HuH-7.5 (cell line): ENCODE measurements at places on chromosomes 7 and 10.
A peak's percentile ranks its signal among the peaks of the same experiment; 100 is the strongest.

GRCh38 chr10:46282842-46283574 lies 3.8 kb upstream of the ANTXRL start:
- DNase-seq, result peak; percentile 36

DNA sequence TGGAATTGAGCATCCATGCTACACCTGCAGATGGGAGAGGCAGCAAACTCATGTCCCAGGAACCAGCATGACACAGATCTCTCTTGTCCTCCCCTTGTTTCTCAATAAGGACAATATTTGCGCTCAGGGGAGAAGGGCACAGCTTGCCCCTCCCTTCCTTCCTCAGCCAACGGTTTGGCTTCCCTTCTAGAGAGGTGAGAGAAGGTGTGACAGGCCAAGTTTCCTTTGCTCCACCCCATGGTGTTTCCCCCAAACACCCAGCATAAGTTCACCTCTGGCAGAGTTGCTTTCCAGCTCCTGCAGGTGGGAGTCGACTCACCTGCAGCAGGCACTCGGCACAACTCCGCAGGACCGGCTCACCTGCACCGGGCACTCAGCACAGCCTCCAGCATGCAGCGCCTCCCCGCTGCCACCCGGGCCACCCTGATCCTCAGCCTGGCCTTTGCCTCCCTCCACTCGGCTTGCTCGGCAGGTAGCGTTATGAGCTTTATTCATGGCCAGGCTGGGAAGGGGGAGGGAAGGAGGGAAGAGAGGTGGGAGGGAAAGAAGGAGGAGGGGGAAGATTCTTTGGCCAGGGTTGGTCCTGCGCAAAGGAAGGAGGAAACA lies at the start of the genes ATP6V0A4 and TMEM213:
TSS of gene ATP6V0A4 (minus strand) at position 482 of the 606 bp plus-strand sequence. CDS start 26,949 bp downstream, outside the sequence.
TSS of gene TMEM213 (plus strand) at position 280 of the 606 bp plus-strand sequence. CDS start at position 391, 111 bp downstream.
- DNase-seq, result no peak

DNA sequence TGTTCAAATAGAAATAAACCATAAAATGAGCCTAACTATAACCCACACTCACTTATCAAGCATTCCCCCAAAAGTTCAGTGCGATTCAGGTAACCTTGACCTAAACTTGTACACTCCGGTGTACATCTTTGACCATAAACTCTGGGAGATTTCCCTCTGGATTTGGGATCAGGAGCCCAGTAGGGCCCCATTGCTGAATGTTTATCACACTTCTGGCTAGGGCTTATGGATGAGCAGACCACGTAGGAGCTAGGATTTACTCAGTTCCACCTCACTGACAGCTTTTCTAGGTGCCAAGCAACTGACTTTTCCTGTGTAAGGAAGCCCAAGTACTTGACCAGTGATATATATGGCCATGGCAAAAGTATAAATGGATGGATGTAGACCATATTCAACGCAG lies 113.7 kb downstream of the SVOPL start:
- DNase-seq, result no peak

DNA sequence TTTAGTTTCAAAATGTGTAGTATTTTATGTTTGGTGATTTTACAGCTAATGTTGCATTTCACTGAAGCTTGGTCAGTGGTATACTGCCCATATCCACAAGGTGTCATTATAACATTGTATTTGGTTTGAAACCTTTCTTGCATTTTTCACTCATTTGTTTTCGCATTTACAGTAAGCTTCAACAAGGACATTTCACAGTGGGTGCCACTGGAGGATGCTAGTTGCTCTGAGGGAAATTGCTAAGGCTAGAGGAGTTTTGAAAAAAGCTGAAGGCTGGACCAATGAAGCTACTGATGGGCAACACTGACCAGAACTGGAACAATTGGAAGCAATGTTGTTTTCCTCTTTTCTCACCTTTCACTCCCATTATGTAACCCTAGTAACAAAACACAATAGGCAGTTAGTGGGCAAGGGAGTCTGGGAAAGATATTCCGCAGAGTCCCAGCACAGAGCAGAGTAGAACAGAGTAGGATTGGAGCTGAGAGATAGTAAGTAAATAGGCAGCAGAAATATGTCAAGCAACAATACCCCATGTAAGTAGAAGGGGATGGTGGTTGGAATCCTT lies 23.6 kb upstream of the SRI start:
- DNase-seq, result peak; percentile 19

DNA sequence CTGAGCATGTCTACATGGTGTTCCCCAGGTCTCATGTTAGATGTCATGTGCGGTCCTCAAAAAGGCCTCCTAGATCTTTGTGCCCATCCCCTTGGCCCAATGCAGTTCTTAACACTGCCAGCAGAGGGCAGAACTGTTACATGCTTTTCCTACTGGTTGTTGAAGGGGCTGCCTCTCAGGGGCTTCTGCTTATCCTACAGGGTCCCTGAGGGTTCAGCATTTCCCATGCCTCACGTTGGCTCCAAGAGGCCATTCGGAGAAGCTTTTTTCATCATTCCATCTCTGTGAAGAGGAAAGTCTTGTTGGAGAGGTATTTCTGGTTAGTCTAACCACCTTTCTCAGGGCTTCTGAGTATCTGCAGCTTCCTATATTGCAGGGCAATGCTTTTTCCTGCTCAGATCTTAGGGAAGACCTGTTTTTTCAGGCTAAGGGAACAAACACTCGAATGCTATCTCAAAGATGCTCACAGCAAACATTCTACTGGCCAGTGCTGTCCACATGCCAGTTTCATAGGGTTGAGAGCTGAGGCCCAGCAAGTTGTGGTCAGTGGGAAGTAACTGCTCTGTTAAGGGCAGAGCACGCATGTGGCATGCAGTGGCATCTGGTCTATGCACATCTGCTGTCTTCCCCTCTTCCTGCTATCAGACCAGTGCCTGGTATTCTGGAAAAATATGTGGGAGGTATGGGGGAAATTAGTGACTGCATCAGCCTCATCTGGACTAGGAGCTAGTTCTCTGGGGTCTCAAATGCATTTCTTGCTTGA lies 31.5 kb downstream of the MBL2 start:
- peak; percentile 16 for DNase-seq

DNA sequence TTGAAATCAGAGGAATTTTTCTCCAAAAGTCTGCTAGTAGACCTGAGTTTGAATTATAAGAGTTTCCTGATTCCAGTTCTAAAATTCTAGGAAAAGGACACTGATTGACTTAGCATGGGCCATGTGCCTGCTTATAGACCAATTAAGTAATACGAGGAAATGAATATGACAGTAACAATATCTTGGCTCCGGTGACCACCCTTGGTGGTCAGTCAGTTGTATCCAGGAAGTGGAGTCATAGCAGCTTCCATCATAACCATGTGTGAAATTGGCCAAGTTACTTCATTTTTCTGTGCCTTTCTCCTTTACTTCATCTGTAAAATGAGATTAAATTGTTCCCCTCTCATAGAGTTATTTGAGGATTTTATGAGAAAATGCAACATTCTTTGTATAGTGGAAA lies 66.9 kb downstream of the MTPAP start:
- no peak for DNase-seq

- DNase-seq, result no peak
Measured at GRCh38 chr7:55983537-55983936, 19.2 kb downstream of the NIPSNAP2 start.

GRCh38 chr7:41294556-41295454 lies 408.1 kb downstream of the INHBA start:
- DNase-seq, result no peak

DNA sequence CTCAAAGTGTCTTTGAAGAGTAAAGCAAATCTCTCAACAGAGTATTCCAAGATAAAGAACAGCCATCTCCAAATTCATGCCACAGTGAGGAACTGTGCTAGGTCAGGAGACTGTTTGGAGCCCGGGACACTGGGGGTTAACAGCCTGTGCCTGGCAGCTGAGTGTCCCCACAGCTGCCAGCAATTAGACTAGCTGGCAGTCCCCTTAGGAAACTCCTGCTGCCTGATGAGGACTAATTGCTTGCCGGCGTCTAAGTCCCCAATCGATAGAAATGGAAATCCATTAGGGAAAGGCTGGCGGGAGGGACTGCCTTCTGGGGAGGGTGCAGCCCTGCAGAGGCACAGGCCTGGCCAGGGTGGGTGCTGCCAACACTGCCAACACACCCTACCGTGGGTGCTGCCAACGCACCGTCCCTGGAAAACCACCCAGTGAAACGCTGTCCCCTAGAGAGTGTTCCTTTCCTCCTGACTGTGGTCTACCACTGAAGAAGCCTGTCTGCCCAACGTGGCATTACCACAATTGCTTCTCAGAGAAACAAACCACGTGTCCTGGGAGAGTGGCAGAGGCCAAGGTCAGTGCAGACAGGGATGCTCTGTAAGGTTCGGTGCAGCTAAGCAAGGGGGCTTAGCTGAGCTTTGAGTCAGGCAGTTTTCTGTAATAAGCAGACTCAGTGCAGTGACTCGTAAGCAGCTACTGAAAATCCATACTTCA lies 60.8 kb downstream of the XRCC2 start:
- no peak for DNase-seq

GRCh38 chr10:43209074-43209455 lies 57.8 kb downstream of the RASGEF1A start:
- no peak for DNase-seq

DNA sequence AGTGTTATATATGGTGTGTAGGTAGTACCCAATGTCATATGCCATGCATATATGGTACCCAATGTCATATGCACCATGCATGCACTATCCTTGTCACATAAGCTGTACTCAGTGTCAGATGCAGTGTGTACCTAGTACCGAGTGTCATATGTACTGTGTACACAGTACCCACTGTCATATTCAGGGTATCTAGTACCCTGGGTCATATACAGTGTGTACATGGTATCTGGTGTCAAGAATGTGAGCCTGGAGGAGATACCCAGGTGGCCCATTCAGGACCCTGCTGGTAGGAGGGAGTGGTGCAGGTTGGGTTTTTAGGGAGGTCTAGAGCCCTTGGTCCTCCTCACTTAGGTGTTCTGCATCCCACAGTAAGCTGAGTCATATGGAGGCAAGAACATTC lies 1.8 kb downstream of the ZMYND11 start:
- peak; percentile 56 for DNase-seq

- DNase-seq, result no peak
Measured at GRCh38 chr7:108463613-108464012, 7.4 kb upstream of the NRCAM start.

DNA sequence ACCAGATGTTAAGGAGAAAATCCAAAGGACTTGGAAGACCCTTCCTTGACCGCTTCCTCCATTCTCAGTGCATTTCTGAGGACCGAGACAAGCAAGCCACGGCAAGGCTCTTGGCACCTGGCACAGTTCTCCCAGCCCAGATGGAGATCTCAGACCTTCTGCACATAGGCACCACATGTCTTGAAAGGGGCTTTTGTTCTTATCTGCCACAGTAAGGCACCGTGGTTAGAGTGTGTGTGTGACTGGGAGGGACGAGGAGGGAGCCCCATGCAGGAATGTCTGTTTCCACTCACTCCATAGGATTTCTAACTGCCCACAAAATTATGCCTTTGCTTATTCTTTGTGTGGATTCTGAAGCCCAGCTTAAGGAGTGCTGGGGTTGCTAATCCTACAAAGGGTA lies 10.3 kb upstream of the WDR86 start:
- no peak for DNase-seq

- DNase-seq, result no peak
Measured at GRCh38 chr10:22183771-22184461, 33.9 kb downstream of the EBLN1 start.

DNA sequence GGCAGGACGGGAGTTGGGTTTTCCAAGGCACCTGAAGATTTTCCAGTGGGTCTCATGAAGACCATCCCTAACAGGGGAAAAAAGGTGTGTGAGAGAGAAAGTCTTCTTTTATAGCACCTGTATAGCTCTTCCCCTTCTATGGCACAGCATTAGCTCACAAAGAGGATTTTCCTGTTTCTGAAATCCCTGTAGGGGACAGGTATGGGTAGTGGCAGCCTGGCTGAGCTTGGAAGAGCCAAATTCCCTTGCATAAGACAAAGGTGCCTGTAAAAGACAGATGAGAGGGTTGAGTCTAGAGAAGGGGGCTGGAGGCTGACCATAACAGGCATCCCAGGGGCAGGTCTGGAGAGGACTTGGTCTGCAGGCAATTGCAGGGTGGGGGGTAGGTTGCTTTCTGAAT lies 63.7 kb downstream of the COL13A1 start:
- DNase-seq, result no peak

DNA sequence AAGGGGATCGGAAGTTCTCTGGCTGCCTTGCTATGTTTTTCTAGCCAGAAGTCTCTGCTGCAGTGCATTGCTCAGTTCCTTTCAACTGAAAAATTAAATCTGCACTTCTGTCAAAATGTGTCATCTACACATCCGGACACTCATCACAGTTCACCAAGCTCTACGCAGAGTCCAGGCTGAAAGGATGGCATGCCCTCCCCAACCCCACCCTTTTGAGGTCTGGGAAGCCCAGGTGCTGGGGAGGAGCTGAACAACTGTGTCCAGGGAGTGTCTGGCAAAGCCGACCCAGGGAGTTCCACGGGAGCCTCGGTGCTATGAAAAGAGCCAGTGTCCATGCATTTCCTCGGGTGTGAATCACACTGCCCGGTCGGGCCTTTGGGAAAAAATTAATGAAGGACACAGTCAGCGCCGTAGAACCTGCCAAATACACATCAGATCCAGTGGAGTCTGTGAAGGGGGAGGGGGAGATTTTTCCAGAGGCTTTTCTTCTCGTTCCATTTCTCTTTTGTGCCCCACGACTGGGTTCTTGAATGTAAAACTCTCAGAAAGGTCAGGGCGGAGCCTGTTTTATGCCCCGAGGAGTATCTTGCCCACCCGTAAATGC lies 757 bp upstream of the PALS2 start:
- peak; percentile 67 for DNase-seq

GRCh38 chr10:13862546-13863233 lies 275.9 kb downstream of the PRPF18 start:
- no peak for DNase-seq

- peak; percentile 49 for DNase-seq
Measured at GRCh38 chr7:32479574-32480200, 10.5 kb downstream of the LSM5 start.

DNA sequence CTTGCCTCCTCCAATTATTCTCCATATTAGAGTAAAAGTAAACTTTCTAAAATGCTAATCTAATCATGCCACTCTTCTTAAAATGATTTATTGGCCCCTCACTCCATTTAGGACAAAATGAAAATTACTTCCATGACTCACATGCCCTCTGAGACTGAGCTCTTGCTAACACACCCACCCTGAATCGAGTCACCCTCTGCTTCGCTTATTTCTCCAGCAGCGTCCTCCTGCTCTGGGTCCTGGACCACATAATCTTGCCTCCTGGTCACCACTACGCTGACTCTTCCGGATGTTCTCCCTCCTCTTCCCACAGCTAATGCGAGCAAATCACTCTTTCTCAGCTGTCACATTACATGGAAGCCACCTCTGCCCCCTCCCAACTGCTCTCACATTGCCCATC lies 384.0 kb upstream of the FZD8 start:
- DNase-seq, result no peak
